ENCODE measurements at places on chromosomes 11 and 22.
A peak's percentile ranks its signal among the peaks of the same experiment; 100 is the strongest.

- no peak for DNase-seq
These were observed 13.9 kb downstream of the ZNF74 start for GRCh38 chr22:20407829-20408228.

DNA sequence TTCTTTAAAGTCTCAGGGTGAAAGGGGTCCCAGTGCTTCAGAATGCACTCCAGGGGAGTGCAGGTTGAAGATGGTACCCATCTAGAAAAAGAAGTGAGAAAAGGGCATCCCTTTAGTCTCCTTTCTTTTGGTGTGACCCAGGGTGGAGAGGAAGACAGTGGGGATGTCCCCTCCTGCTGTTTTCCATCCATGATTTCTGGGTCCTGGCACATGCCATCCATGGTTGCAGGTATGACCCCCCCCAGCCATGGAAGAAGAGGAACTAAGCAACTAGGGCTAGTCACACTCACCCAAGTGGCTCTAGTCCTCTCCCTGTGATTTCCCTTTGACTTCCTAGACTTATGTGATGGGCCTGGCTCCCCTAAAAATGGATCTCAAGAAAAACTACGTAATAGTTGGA is 15.9 kb upstream of the EI24 start:
- DNase-seq = no peak

DNA sequence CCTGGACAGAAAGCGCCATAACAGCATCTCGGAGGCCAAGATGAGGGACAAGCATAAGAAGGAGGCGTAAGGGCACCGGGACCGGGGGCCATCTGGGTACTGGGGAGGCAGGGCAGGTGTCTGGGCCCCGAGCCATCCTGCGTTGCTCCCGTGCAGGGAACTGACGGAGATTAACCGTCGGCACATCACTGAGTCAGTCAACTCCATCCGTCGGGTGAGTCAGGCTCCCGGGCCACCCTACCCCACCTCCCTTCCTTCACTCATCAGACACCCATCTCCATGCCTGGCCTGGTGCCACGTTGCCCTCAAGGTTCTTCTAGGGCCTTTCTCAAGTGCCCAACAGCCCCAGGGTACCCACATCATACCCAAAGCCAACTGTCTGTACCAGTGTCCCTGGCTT is 15.0 kb downstream of the PLCB3 start:
- no peak for DNase-seq

DNA sequence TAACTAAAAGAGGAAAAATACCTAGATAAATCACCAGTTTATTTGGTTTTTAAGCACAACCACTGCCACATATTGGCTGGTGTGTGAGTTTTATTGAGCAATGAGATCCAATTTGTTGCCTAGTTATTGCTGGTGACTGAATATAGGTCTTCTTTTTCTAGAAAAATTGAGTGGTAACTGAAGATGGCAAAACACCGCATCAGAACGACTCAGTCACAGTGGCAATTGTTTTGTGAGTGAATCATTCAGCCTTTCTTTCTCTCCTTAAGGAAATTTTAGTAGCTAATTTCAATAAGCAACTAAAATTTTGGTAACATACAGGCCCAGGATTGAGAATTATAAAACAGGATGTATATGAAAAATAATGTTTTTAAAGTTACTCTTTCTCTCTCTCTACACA is 533.0 kb downstream of the KCNA4 start:
- DNase-seq = no peak

DNA sequence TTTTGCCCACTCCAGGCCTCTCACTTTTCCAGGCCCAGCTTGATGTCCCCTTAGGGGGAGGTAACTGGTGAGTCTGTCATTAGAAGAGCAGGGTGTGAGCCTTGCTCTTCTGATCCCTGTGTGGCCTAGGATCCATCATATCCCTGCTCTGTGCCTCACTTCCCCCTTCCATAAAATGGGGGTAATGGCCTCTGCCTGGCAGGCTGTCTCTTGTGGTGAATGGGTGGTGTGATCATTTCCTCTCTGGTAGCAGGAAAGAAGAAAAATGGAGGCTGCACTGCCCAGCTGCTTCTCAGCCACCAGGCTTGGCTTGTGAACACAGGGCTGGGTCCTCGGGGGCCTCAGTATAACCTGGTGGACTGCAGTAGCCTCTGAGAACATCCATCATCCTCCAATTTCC is 5.6 kb downstream of the ARHGEF17 start:
- DNase-seq = no peak

- DNase-seq = no peak
These were observed 31.0 kb downstream of the DDIAS start for GRCh38 chr11:82932564-82932963.

- DNase-seq = no peak
These were observed 59.2 kb downstream of the BARX2 start for GRCh38 chr11:129434641-129435498.

DNA sequence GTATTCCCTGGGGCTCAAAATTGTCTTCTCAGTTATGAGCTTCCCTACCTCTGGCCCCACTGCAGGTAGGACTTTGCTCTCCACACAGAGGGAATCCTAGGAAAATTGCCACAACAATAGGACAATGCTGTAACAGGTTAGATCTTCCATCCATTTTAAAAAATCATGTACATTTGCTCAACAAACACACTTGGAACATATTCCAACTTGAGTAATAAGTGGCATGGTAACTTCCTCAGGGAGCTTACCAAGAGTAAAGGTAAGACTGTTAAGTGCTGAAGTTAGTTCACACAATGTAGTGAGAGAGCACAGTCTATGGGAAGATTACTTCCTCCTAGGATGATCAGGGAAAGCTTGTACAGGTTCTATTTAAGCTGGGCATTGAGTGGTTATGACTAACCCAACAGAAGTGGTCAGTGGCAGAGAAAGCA is 78.9 kb upstream of the BIRC3 start:
- DNase-seq = no peak

- DNase-seq = no peak
These were observed 10.4 kb upstream of the TCF20 start for GRCh38 chr22:42280836-42281235.

GRCh38 chr11:95697614-95698408 is 91.8 kb downstream of the FAM76B start:
- no peak for DNase-seq

DNA sequence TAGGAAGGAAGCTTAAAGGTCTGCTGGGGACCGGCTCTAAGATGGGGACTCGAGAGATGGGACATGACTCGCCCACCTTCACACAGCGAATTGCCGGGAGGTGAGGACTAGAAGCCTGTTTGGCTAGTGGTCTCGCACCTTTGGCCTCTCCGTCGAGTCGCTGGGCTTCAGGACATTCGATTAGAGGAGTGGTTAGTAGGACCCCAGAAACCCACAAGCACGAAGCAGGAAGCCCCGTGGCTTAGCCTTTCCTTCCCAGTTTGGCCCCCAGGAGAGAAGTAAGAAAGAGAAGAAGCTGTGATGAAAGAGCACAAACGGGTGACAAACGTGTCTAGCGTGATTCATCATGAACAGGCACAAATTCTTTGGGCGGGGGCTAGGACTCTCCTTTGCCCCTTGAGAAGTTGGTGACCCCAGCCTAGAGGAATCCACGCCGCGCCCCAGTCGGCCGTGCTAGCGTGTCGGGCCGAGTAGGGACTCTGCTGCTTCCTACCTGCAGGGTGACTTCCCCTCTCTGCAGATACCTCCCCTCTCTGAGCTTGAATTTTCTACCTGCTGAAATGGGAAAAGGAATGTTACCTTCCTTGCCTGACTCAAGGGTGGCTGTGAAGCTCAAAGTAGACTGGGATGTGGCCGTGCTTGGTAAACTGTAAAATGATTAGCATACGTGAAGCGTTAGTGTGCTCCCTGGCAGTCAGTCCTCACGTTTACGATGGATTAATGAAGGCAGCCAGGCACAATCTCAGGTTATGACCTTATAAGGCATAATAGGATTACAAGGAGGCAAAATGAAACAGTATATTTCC is 1.1 kb upstream of the ADM start:
- peak; percentile 80 for DNase-seq

DNA sequence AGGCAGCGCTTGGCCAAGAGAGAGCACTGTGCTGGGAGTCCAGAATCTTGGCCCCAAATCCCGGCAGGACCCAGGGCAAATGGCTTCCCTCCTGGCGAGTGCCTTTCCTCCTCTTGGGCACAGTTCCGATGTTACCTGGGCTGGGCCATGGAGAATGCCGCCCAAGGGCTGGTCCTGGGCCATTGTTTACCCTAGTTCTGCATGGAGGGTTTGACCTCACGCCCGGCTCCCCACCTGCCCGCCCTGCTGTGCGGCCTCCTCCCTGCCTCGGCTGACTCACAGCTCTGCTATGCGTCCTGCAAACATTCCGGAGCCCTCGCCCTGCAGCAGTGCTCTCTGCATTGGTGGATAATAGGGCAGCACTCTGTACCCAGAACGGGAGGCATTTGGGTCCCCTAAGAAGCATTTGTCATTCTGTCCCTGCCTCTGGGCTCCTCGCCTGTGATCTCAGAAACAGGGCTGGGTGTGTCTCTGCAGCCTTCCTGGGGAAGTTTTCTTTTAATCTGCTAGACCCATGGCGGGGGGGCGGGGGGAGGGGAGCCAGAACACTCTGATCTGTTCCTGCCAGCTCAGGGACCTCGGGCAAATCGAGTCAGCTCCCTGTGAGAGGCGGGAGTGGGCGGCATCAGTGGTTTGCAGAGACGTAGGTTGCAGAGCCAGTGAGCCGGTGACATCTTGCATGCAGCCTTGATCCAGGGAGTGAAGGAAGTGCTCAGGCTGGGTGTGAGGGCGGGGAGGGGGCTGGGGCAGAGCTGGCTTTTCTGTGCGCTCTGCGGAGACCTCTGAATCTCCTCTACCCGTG is 32.9 kb upstream of the SMIM38 start:
- peak; percentile 76 for DNase-seq

GRCh38 chr11:35077709-35078469 is 61.1 kb upstream of the CD44 start:
- DNase-seq = peak; percentile 74

GRCh38 chr11:114128399-114128798 is 68.9 kb downstream of the ZBTB16 start:
- no peak for DNase-seq

- DNase-seq = no peak
These were observed 87.2 kb downstream of the ZNF280B start for GRCh38 chr22:22421392-22421791.

All from fibroblast of upper back skin (primary cell).